Activated CD4-positive, CD25-positive, alpha-beta regulatory T cell treated with anti-CD3 and anti-CD28 coated beads, Interleukin-2, amount 50 U/mL, for 24 hours (primary cell): ENCODE measurements at places on chromosomes 16 and 17.
A peak's percentile ranks its signal among the peaks of the same experiment; 100 is the strongest.

DNA sequence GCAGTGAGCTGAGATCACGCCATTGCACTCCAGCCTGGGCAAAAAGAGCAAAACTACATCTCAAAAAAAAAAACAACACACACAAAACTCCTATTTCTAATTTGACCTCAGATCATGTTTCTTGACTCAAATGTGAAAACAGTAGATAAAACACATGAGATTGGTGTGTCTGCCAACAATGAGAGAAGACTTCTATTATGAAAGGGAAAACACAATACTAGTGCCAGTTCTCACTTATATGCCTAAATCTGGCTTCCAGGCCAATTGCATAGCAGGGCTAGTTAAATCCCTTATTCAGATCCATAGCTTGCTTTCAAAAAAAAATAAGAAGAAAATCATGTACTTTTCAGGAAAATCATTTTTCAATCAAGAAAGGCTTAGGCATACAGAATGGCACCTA lies 39.4 kb downstream of the AP1G1 start:
- no peak for ATAC-seq

- peak; percentile 8 for ATAC-seq
Observed at GRCh38 chr17:35540589-35541404, 3.3 kb upstream of the SLFN12L start.

DNA sequence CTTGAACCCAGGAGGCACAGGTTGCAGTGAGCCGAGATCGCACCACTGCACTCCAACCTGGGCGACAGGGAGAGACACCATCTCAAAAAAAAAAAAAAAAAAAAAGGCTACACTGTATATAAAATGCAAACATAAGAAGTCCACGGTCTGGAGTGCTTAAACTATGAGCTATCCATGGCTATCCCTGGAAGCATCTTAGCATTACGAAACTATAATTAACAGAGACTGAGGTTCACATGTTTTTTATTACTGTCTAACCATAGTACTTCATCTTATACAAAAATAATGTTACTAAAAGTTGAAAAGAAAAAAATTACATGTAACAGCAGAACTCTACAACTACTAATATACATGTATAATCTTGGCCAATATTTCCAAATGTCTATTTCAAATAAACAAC lies 32.8 kb downstream of the HELZ start:
- no peak for ATAC-seq

GRCh38 chr16:4412159-4412558 lies 4.2 kb downstream of the CORO7 start:
- ATAC-seq, result no peak

DNA sequence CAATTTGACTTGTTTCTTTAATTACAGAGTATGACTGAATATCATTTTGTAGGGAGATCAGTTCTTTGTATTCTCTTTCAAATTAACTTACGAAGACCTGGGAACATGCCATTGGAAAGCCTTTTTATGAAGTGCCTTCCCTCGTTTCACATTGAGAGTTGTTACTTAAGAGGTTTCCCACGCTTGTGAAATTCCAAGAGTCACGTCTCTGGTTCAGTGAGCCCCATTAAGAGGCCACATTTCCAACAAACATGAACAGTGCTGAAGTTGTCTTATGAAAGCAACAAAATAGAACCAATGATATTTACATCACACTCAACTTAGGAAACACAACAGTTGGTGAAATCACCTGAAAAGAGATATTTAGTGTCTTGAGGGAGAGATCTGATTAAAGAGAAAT lies 334.1 kb downstream of the TOX3 start:
- no peak for ATAC-seq

- ATAC-seq, result no peak
Observed at GRCh38 chr16:2095918-2096582, 39.6 kb downstream of the PKD1 start.

- no peak for ATAC-seq
Observed at GRCh38 chr16:87266846-87267245, 50.3 kb downstream of the C16orf95 start.

DNA sequence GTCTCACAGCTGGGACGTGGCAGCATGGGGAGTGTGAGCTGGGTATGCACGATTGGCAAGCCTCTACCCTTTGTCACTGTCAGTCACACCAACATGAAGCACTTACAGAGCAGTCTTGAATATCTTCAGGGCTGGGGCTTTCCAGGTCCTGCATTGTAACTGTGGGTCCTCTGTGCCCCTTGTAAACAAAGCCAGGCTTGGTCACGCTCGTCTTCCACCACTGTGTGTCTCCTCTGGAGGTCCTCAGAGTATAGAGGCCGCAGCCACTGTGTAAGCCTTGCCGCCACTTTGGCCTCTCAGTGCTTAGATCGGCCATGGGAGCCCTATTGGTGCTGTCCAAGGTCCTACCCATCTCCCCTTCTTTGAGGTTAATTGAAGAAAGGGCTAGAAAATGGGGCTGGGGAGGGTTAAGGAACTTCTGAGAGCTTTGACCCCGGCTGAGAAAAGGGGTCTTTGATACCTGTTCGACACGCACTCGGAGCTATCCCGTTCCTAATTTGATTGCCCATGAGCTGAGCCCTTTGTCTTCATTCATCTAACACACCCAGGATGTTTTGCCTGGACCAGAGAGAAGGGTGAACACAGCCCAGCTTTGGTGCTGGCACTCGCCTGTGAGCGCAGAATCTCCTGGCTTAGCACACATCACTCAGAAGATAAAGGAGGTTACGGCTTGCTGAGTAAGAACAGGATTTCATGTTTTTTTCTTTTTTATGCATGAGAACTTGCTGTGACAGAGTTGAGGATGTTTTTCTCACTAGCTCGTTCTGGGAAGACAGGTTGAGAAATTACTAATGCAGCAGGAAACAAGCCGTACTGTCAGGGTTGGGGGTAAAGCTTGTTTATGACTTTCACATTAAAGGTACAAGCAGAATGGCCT lies 267.9 kb downstream of the CPPED1 start:
- ATAC-seq, result peak; percentile 75

GRCh38 chr17:35973333-35974260 lies 7.7 kb downstream of the CCL16 start:
- no peak for ATAC-seq

DNA sequence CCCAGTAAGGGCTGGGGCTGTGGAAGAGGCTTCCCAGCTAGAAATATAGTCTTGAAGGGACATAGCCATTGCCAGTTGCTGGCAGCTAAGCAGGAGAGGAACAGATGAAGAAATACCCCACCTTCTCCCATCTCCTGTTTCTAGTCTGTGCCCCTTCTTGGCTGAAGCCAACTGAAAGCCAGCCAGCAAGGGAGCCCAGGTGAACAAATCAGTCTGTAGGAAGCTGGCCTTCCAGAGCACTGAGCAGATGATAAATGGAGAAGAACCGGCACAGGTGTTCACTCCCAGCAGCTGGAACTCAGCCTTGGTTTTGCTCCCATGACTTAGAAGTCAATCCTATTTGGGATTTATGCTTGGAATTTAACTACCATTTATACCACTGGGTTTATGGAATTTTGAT lies 69.2 kb upstream of the DHX40 start:
- no peak for ATAC-seq

DNA sequence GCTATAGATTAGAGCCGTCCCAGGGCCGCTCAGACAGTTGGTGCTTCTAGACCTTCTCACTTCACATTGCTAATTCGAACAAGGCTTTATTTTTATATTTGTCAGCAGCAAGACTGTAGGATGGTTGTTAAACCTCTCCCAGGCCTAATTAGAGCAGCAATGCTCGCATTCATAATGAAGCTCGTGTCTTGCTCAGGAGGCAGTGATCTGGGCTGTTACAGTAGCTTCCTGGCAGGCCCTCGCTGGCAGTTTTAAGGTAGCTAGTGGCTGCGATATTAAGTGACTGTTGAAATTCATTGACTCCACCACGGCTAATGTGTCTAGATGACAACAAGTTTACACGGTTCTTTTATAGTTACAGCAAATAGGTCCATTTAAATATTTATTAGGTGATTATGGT lies 23.2 kb upstream of the ANKFN1 start:
- ATAC-seq, result no peak

- ATAC-seq, result no peak
Observed at GRCh38 chr16:4204521-4204920, 37.4 kb downstream of the SRL start.

GRCh38 chr16:67781565-67781921 lies 24.8 kb downstream of the RANBP10 start:
- ATAC-seq, result peak; percentile 17

DNA sequence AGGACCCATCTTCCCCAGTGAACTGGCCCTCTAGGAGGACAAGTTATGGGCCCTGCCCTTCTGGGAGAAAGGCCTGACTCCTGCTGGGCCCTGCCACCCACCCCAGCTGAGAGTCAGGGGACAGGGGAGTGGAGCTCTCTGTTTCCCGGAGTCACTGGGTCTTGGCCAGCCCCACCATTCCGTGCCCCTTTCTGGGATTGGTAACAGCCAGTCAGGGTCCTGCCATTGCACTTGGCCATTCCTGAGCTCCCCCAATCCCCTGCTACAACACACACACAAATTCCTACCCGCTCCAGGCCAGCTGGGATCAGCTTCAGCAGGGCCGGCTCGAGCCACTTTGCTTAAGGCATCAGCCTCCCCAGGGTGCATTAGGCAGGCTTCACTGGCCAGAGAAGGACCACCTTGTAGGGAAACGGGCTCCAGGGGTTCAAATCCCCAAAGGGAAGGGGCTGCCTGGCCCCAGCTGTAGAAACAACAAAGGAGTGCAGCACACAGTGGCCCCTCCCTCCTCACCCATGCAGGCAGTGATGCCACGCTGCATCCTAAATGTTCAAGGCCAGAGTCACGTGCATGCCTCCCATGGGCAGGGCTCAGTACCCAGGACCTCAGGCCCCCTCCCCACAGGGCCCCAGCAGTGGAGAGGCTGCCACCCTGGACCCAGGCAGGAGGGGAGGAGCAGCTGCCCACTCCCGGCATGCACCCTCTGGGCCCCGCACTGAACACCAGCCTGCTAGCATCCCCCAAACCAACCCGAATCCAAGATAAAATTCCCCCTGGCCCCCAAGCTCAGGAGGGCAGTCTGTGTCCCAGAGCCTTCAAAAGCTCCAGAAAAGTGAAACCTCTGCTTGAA lies 37.7 kb downstream of the C16orf78 start:
- no peak for ATAC-seq

- ATAC-seq, result no peak
Observed at GRCh38 chr16:26987597-26988010, 79.1 kb upstream of the C16orf82 start.

- no peak for ATAC-seq
Observed at GRCh38 chr17:30351735-30352134, 17.9 kb upstream of the TMIGD1 start.

DNA sequence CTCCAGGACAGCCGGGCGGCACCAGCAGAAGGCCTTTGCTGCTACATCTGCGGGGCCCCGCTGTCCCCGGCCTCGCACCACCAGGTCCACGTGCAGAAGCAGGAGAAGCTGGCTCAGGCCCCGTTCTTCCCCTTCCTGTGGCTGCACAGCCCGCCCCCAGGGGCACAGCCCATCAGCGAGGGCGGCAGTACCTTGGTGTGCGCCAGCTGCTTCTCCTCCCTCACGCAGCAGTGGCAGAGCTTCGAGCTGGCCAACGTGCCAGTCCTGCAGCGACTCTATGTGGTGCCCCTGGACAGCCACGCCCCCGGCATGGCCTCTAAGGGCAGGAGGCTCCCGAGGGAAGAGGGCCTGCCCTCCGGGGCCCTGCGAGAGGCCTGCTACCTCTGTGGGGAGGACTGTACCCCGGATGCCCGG lies 58.3 kb upstream of the CIBAR2 start:
- no peak for ATAC-seq

DNA sequence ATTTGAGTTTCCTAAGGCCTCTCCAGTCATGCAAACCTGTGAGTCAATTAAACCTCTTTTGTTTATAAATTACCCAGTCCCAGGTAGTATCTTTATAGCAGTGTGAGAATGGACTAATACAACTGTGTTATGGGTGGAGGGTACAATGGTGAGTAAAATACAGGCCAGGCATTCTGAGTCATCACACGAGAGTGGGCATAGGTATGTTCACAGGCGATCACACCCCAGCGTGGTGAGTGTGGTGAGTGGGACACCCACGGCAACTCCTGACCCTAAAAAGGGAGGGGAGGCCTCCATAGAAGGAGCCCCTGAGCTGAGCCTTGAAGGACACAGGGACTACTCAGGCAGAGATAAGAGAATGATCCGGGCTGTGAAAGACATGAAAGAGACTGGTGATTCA lies 22.6 kb upstream of the MAPT start:
- no peak for ATAC-seq

DNA sequence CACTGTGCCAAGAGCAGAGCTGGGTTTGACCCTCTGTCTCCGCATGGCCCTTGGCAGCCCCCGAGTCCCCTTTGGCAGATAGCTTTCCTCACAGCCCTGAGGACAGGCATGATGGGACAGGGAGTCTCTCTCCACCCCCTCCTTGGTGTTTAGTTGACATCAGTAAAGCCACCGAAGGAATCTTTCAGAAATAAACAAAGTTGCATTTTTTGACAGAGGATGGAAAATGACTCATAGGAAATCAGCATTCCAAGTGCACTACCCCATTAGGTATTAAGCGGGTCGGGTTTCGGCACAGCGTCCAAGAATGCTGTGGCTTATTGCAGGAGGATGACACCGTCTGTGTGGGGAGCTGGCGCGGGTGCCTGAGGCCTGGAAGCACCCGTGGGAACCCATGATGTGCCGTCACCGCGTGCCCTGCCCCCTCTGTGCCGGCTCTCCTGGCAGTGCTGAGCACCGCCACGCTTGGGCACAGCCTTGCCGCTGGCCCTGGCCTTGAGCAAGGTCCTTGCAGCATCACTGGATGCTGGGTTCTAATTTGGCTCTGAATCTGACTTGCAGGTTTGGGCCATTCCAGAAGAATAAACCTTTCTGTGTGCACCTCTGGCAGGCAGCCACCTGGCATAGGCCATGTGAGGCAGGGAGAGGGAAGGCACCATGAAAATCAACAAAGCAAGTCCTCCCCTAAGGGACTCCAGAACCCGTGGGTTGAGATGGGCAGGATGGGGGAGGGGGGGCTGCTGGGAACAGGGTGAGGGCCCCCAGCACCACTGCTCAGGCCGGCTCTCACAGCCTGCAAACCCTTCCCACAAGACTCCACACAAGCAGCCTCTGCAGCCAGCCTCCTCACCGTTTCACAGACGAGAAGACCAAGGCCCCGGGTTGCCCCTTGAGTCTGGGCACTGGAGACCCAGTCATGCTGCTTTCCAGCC lies 50.5 kb upstream of the ZNF469 start:
- ATAC-seq, result no peak

DNA sequence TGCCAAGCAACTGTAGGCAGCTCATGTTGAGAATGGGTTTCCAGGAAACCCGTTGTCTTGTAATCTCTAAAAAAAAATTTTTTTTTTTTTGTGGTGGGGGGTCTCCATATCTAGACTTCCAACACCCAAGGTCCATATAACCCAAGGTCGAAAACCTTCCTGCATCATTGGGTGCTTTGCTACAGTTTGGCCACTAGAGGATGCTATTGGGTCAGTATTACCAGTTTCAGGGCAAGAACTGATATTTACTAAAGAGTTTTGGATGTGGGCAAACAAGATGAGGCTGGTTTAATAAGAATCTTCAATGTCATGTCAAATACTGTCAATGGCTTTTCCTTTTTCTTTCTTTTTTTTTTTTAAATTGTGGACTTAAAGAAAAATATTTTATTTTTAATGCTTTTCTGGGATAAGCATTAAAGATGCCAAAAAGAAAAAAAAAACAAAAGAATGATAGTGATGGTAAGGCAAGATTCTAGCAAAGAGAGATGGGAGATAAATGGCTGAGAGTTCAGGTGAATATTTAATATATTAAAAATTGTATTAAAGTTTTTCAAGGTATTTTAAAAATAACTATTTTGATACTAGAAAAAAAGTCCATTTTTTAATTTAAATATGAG lies 62.2 kb downstream of the DHRS7C start:
- no peak for ATAC-seq

GRCh38 chr17:46042925-46043324 lies 43.9 kb downstream of the STH start:
- no peak for ATAC-seq

- no peak for ATAC-seq
Observed at GRCh38 chr17:62668091-62668804, 40.8 kb downstream of the MRC2 start.

GRCh38 chr17:48299760-48300159 lies 130.3 kb downstream of the SKAP1 start:
- peak; percentile 32 for ATAC-seq
